ENCODE measurements at places on chromosomes 6 and 20.

- DNase-seq, result peak; percentile 55
These were observed 143.6 kb upstream of the ZNF184 start for GRCh38 chr6:27616328-27617045.

- DNase-seq, result no peak
These were observed 137.8 kb upstream of the PHACTR1 start for GRCh38 chr6:12578751-12579150.

DNA sequence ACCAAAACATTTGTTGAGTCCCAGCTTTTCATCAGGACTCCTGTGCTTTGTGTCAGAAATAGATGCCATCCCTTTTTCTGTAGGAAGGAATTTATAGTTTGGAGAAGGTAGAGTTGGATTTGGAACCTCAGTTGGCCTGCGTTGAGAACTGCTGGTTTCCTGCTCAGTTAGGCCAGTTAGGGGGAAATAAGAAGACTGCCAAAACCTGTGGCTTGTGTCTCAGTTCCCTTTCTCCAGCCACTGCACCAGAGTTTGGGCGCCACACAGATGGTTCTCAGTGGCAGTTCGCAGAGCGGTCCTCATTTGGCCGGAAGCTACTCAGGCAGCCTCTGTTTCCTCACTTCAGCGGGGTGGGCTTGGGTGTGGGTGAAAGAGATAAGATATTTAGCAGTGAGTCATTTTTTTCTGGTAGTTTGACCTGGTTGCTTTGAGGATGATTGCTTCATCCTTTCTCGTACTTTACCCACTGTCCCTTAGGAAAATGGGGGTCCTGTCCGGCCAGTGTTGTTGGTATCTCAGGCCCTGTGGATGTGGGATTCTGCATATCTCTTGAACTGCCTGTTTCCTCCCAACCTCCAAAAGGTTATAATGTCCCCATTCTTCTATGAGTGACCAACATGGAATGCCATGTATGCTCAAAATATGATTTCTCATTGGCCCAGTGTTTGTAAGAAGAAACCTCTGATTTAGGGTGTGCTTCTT is 53.7 kb downstream of the JARID2 start:
- peak; percentile 99 for DNase-seq

DNA sequence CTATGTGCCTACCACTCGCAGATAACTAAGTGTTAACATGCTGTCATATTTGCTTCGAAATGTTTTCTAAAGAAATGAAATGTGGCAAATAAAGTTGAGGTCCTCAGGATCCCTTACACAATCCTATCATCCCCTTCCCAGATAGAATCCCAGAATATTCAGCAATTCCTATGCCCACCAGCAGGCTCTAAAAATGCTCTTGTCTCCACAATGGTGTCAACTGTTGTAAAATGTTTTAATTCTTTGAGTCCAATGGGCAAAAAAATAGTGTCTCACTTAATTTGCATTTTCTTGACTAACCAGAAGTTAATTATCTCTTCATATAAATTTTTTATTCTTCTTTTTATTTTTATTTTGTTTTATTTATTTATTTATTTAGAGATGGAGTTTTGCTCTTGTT is 103.9 kb upstream of the MAP7 start:
- DNase-seq, result no peak

- peak; percentile 60 for DNase-seq
These were observed 109.3 kb downstream of the IPCEF1 start for GRCh38 chr6:154247119-154247861.

GRCh38 chr6:32196682-32197616 is 4.5 kb upstream of the GPSM3 start:
- DNase-seq, result peak; percentile 67

DNA sequence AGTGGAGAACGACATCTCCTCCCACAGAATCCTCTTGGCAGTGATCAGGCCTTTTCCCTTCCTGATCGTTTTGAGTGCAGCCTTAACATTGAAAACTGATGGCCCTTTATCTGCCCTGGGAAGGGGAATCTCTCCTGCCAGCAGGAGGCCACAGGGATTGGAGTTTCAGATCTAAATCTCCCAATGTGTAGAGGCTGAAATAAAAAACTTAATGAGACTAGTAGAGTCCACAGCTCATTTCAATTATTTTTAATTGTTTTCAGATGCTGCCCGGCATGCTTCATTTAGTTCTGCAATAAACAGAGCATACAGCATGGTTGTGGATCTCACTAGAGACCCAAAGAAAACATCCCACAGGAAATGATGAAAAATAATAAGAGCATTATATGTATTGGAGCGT is 662.2 kb upstream of the HS3ST5 start:
- DNase-seq, result no peak

DNA sequence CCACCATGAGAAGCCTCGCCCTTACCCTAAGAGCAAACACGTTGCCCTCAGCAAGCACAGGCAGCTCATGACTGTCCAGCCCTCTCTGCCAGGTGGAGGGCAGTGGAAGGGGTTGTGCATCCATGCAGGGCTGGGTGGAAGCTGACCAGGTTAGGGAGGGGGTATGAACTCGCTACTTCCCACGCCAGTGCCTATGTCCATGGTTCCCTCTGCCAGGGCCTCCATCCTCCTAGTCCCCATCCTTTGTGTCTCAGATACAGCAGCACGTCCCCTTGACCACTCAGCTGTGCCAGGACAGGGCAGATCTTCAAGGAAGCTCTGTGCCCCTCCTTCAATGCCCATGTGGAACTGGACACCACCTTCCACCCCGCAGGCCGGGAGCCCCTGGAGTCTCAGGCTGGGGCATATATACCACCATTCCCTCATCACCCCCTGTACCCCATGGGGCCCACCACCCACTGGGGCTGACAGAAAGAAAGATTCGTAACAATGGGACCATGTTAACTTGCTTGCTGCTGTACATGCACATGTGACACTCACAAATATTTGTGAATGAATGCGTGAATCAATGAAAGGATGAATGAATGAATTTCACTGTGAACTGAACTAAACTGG is 90.7 kb downstream of the ANKRD60 start:
- DNase-seq, result no peak

GRCh38 chr6:95551678-95552324 is 25.5 kb upstream of the MANEA start:
- no peak for DNase-seq

- DNase-seq, result peak; percentile 92
These were observed 8.8 kb downstream of the TMEM244 start for GRCh38 chr6:129852257-129852858.

DNA sequence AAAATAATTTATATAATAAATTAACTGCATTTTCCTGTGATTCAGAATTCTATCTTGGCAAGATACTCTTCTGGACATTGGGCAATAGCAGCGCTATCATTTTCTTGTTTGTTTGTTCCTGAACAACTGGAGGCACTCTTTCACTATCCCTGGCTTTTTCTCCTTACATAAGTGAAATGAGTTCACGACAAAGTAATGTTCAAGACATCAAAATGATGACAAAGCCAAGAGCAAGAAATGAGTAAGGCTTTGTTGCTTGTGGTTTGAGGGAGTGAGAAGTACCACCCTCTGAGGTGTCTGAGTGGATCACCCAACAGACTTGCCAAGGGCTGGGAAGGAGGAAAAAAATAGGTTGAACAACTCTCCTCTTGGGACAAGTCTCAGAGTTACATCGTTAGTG is 466.6 kb upstream of the JAG1 start:
- DNase-seq, result no peak

- peak; percentile 63 for DNase-seq
These were observed 1.8 kb upstream of the KCNQ5 start for GRCh38 chr6:72619883-72620696.

- DNase-seq, result no peak
These were observed 259.9 kb downstream of the BMP7 start for GRCh38 chr20:57006411-57007170.

- peak; percentile 93 for DNase-seq
These were observed 5.2 kb upstream of the TP53RK start for GRCh38 chr20:46694484-46694883.

DNA sequence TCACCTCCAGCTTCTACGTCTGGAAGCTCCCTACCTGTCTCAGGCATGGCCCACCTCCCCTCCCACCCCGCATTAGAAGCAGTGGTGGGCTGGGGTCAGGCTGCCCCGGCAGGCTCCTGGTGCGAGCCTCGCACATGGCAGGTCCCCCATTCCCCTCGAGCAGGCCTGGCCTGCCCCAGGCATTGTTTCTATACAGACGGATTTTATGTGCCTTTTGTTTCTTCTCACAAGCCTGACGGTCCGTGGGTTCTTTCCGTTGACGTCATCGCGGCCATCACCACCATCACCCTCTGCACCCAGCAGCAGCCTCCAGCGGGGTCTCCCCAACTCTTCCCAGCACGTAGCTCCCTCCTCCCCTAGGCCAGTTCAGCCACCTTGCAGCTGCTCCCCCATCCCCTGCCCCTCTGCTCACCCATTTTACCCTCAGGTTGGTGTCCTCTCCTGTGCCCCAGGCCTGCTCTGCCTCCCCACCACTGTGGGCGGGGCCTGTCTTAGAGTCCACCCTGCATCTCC is 4.6 kb downstream of the CST7 start:
- DNase-seq, result no peak

DNA sequence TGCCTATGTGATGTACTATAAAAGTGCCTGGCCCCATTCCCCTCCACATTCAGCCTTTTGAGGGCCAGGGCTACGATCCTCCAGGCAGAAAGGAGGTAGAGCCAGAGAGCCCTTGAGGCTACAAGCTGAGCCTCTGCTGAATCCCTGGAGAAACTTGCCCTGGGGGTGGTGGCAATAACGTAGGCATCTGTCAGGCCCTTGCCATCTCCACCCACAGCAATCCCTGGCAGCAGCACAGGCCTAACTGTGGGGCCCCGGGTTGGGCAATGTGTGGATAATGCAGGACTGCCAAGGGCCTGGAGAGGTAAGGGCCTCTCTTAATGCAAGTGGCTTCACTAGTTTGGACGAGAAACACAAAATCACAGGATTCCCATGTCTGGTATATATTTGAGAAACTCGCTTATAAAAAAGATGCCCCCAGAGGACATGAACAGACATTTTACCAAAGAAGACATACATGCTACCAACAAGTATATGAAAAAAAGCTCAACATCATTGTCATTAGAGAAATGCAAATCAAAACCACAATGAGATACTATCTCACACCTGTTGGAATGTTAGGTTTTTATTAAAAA is 99.0 kb downstream of the QRSL1 start:
- DNase-seq, result no peak

GRCh38 chr20:23629017-23629541 is 8.7 kb downstream of the CST3 start:
- DNase-seq, result no peak

DNA sequence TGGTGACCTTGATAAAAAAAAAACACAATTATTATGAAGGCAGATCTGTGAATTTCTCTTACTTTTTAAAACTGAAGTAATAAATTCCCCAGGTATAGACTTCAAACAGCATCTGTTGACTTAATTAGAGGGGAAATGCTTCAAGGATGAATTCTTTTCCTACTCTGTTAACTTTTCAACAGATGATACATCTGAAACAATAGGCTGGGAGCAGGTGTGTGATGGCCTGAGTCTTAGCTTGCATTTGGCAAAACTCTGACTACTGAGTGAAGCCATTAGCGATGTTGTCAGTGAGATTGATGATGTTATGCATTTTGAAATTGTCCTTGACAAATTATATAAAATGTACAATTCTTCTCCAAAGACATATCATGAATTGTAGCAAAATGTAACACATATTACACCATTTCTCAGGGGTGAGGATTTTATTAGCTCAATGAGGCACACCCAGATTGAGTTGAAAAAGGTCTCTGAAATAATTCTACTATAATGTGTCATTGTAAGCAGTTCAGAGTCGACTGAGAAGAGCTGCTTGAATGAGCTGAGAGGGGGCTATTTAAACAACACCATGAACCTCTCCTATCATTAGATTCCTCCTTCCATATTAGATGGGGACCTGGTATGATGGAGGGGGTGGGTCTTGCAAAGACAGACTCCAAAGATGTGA is 39.6 kb upstream of the OGFRL1 start:
- no peak for DNase-seq

DNA sequence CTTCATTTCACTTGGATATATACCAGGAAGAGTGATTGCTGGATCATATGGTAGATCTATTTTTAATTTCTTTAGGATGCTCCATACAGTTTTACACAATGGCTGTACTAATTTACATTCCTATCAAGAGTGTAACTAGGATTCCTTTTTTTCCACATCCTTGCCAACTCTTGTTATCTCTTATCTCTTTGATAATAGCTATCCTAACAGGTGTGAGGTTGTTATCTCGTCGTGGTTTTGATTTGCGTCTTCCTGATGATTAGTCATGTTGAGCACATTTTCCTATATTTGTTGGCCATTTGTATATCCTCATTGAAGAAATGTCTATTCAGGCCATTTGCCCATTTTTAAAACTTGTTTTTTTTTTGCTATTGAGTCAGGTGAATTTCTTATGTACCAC is 552.4 kb downstream of the RFPL4B start:
- no peak for DNase-seq

- DNase-seq, result peak; percentile 10
These were observed 253.7 kb upstream of the RUNX2 start for GRCh38 chr6:45074439-45074838.

GRCh38 chr6:108941859-108942258 is 93.6 kb downstream of the ARMC2 start:
- no peak for DNase-seq

DNA sequence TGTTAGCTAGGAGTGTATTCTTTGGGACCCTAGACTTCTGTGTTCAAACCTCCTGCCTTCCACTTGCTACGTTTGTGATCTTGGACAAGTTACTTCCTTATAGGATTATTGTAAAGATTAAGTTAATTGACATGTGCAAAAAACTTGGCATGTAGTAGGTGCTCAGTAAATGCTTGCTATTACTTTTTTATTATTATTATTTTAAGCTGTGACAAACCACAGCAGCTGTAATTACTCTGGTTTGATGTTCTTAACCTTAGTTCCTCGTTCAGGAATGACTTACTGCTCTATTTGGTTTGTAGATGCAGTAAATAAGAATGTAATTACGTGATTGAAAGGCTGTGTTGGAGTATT is 3.2 kb downstream of the ARFGEF2 start:
- no peak for DNase-seq

DNA sequence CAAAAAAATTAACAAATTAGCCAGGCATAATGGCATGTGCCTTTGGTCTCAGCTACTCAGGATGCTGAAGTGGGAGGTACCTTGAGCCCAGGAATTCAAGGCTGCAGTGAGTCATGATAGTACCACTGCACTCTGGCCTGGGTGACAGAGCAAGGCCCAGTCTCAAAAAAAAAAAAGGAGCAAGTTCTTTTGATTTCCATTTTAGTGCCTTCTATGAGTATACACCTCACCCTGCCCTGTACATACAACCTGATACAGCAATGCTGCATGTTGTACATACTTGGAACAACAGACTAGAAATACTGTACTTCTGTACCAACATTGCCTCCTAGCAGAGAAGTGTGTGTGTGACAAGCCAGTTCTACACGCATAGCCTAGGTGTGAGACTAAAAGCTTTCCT is 97.3 kb upstream of the CARMIL1 start:
- DNase-seq, result peak; percentile 24

- DNase-seq, result no peak
These were observed 17.4 kb upstream of the RAB32 start for GRCh38 chr6:146526192-146526591.

DNA sequence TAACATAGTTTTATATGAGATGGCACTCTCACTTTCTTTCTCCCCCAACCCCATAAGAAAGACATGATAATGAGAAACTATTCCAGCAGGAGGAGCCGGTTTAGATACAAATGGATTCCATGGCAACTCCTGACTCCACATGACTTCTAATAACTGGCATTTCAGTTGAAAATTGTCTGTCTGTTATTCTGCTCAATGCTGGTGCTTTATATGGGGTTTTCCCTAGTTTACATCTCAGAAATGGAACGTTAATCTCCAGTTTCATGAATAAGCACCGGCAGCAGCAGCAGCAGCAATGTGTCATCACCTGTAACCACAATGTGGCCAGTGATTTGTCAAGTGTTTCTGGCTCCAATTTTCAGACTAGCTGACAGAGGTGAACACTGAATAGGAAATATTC is 8.0 kb upstream of the SIM1 start:
- DNase-seq, result no peak

GRCh38 chr6:52491203-52492069 is 71.3 kb downstream of the EFHC1 start:
- DNase-seq, result no peak

Measured in hematopoietic multipotent progenitor cell treated with erythropoietin and hydrocortisone succinate and interleukin-3 and kit ligand, for 4 days (in vitro differentiated cells).